ENCODE measurements at places on chromosomes 16 and 17.

DNA sequence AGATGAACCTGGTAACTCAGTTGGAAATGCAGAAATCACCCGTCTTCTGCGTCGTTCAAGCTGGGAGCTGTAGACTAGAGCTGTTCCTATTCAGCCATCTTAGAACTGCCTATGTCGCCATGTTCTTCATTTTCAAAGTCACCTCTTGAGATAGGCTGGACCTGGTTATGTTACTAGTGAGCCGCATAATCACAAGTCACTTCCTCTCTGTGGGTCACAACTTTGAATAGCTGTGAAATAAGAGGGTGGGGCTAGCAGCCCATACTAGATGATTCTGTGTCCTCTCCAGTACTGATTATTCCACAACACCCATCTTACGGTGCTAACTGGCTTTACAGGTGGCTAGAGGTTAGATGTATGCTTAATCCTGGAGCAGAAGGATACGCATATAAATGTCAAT is 74.2 kb downstream of the VPS53 start:
- no peak for DNase-seq

DNA sequence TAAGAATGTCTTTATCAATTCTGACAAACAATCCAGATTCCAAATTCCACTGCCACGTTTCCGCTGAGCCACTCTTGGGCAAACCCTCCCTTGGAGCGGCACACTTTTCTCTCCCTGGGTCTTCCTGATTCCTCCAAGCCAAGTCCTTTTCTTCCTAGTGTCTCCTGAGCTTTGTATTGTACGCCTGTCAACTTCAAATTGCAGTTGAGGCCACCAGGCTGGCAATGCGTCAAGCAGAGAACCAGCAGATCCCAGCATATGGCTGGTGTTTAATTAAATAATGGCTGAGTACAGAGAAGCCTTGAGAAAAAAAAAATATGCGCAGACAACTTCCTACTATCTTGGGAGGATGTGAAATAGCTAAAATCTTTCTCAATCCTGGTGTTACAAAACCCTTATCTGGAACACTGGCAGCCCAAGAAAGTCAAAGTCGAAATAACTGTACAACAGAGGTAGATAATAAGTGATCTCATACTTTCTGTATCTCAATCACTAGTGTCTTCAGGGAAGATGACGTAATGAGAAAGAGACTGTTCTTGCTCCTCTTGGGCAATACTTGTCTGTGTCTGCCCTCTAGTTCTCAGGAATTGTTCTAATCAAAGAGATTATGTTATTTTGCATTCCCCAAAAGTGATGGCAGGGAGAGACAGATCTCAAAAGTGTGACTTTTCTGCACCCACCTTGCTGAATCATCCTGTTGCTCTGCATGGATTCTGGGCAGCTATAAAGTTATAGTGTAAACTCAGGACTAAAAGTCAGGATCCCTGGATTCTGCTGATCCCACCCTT is 15.0 kb downstream of the SMIM36 start:
- DNase-seq = no peak

DNA sequence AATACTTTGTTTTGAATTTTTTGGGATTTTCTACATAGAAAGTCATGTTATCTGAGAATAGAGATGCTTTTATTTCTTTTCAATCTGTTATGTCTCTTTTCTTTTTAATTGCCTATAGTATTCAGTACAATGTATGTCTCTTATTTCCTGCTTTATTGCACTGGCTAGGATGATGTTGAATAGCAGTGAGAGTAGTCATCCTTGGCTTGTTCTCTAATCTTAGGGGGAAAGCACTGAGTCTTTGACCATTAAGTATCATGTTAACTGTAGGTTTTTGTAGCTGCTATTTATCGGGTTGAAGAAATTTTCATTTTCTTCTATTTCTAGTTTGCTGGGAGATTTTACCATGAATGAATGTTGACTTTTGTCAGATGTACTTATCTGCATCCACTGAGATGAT is 10.0 kb upstream of the ABCA3 start:
- DNase-seq = no peak

GRCh38 chr16:29745121-29745852 is 503 bp downstream of the C16orf54 start:
- DNase-seq = no peak

- no peak for DNase-seq
Observed at GRCh38 chr17:57313097-57313835, 56.9 kb downstream of the MSI2 start.

GRCh38 chr17:19359856-19360255 is 2.7 kb downstream of the B9D1 start:
- DNase-seq = no peak

DNA sequence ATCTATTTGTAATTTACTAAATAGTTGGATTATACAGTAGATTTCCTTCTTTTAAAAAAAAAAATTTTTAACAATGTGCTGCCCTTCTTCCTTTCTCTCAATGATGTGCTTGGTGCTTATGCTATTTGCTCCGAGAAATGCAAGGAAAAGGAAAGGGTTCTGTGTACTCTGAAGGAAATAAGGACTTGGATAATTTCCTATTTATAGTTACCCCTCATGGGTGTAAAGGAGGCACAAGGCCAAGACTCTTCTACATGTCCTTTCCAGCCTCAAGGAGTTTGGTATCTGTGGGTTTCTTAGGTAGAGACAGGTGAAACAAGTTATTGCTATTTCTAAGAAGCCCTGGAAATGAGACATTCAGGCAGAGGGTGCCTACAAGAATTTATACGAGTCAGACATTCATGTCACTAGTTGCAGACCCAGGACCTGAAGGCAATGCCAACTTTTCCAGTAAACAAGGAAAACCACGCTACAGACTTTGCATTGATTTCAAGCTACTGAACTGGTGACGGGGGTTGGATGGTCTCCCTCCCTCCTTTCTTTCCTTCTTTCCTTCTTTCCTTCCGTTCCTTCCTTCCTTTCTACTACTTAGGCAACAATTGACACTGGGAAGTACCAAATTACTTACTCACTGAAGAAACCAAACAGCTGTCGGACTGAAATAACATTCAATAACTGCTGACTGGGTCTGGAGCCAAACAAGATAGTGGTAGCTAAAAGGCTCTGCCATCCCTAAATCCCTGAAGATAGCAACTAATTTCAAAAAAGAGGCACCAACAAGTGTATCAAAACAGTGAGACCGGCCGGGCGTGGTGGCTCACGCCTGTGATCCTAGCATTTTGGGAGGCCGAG is 33.8 kb upstream of the GHDC start:
- DNase-seq = no peak

- DNase-seq = peak; percentile 41
Observed at GRCh38 chr17:1629504-1630310, 1.1 kb upstream of the SLC43A2 start.

GRCh38 chr17:29568331-29569244 is at the start of gene TP53I13:
Gene TP53I13, plus strand, starts transcription at chr17:29568701. Its CDS starts 58 bp downstream, at chr17:29568759.
- DNase-seq = peak; percentile 83

DNA sequence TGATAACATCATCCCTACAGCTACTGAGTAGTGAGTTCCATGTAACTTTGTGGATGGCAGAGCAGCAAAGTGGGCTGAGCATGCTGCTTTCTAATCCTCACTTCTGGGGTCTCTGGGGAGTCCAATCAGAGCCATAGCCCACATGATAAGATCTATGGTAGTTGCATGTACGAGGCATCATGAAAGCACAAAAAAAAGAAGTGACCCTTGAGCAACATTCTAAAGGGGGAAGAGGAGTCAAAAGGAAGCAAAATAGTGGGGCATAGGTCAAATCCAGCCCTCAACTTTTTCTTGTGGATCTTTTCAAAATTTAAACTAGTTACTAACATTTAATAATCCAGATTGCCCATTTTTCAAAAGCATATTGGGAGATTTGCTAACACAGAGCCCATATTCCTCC is 208.5 kb upstream of the TOX3 start:
- no peak for DNase-seq

DNA sequence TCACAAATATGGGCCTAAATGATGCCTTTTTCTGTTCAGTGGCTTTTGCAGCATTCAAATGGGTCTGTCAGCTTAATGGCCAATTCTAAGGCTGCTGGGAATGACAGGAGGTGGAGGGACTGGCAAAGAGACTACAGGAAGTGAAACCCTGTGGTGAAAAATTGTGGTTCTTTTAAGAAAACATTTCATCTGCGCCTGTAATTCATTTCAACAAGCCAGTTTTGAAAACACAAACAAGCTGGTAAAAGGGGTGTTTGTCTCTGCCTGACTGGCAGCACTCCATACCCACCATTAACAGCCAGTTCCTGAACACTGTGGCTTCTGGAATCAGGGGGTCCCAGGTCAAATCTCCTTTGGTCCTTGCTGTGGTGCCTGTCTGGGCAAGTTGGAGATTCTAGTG is 3.6 kb upstream of the KDM8 start:
- no peak for DNase-seq

DNA sequence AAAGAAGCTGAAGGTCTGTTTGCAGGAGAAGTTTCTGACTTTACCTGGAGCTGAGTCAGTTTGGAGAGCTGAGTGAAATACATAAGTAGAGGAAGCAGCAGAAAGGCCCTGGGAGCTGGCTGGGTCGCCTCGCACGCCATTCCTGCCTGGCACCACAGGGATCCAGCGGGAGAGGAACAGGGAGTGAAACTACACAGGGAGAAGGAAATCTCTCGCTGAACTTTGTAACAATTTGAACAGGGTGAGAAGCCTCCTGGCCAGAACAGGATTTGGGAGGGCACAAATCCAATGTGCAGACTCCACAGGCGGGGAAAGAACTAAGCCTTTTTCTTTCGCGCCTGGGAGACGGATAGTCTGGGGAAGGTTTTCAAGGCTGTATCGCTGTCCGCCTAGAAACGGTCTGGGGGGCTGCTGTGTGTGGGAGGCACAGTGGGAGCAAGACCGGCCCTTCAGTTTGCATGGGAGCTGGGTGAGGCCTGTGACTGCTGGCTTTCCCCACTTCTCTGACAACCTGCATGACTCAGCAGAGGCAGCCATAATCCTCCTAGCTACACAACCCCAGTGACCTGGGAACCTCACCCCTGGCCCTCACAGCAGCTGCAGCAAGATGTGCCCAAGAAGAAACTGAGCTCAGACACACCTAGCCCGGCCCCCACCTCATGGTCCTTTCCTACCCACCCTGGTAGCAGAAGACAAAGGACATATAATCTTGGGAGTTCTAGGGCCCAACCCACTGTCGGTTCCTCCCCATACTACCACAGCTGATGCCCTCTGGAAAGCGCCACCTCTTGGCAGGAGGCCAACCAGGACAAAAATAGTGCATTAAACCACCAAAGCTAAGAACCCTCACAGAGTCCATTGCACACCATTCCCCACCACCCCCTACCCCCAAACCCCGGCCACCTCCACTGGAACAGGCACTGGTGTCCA is 778.6 kb downstream of the KCNJ2 start:
- DNase-seq = no peak

- DNase-seq = no peak
Observed at GRCh38 chr16:67749436-67750078, 30.4 kb upstream of the GFOD2 start.

GRCh38 chr17:9533441-9533840 is 42.2 kb downstream of the STX8 start:
- DNase-seq = no peak

- DNase-seq = no peak
Observed at GRCh38 chr17:60145006-60145935, 4.5 kb upstream of the CA4 start.

- no peak for DNase-seq
Observed at GRCh38 chr17:73320601-73321264, 8.9 kb upstream of the CDC42EP4 start.

GRCh38 chr16:31869511-31870201 is 4.0 kb upstream of the ZNF267 start:
- DNase-seq = no peak

GRCh38 chr16:67443265-67443664 is 12.3 kb downstream of the HSD11B2 start:
- no peak for DNase-seq

Measured in stimulated activated CD8-positive, alpha-beta memory T cell treated with anti-CD3 and anti-CD28 coated beads, Interleukin-4, amount 100 ng/mL, for 1 hour (primary cell).